PC-3 (cell line): ENCODE measurements at places on chromosomes 12 and 14. TPM values are rescaled to one million over a fixed set of nuclear protein-coding genes. Genes with fewer than 3 reads are reported as not detected.

Gene TBK1
- 23.1 and 23.7 TPM in 2 replicates for total RNA-seq

Gene POU6F1
- 0.17 and 6.9 TPM in 2 replicates for total RNA-seq

Gene IRAK3
- total RNA-seq = not detected in 2 replicates

Gene SLC6A12
- not detected in 2 replicates for total RNA-seq

Gene ADCY4
- 0.04 TPM in 1 of 2 replicates, not detected in the other for total RNA-seq

Gene INSM2
- 0.07 TPM in 1 of 2 replicates, not detected in the other for total RNA-seq

Gene KLRB1
- not detected in 2 replicates for total RNA-seq

Gene DIABLO
- total RNA-seq = 97.6 and 112 TPM in 2 replicates

Gene RTL1
- total RNA-seq = not detected in 2 replicates

Gene CACNA1C
- total RNA-seq = not detected in 2 replicates

Gene CMA1
- not detected in 2 replicates for total RNA-seq

Gene CCER1
- total RNA-seq = not detected in 2 replicates

Gene ING4
- 17.0 and 23.8 TPM in 2 replicates for total RNA-seq

Gene SERPINA10
- total RNA-seq = not detected in 2 replicates

Gene TMCC3
- 4.7 and 6.5 TPM in 2 replicates for total RNA-seq

Gene BDKRB2
- 0.06 and 0.07 TPM in 2 replicates for total RNA-seq

Gene HCAR1
- 4.0 and 4.7 TPM in 2 replicates for total RNA-seq

Gene C14orf39
- total RNA-seq = 0.17 and 0.47 TPM in 2 replicates

Gene APOLD1
- total RNA-seq = 2.8 and 3.5 TPM in 2 replicates
